HT1080 (cell line): ENCODE measurements at places on chromosomes 4 and X. TPM values are rescaled to one million over a fixed set of nuclear protein-coding genes. Genes with fewer than 3 reads are reported as not detected.

The ODAPH gene
- not detected in 2 replicates for total RNA-seq

The AFM gene
- not detected in 2 replicates for total RNA-seq

The MTTP gene
- 0.02 TPM in 1 of 2 replicates, not detected in the other for total RNA-seq

The FAM236D gene
- total RNA-seq, result not detected in 2 replicates

The KLHL4 gene
- 5.3 and 8.5 TPM in 2 replicates for total RNA-seq

The C4orf50 gene
- total RNA-seq, result not detected in 2 replicates

DNA sequence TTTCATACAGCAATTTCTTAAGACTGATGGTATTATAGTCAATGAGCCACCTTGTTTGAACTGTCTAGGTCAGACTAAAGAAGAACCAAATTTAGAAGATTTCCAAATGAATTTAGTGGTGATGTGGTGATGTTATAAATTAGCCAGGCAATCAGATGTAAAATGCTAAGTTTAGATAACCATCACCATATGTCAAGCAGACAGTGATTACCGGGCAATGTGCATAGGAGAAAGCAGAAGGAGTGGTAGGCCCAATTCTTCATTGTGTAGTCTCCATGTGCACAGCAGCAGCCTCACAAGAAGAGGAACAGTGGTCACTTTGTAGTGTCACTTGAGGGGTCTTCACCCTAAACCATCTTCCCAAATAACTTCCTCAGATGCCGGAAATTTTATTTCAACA is 198.8 kb downstream of the ANTXR2 start:
- DNase-seq, result no peak

GRCh38 chrX:41923211-41923977 is at the start of gene CASK:
Gene CASK, minus strand, starts transcription at chrX:41923554. Its CDS starts 566 bp downstream, at chrX:41922988.
- peak; percentile 85 for DNase-seq

GRCh38 chrX:18927558-18927957 is 56.4 kb downstream of the PHKA2 start:
- no peak for DNase-seq

GRCh38 chr4:85399270-85399669 is 75.7 kb upstream of the ARHGAP24 start:
- no peak for DNase-seq

DNA sequence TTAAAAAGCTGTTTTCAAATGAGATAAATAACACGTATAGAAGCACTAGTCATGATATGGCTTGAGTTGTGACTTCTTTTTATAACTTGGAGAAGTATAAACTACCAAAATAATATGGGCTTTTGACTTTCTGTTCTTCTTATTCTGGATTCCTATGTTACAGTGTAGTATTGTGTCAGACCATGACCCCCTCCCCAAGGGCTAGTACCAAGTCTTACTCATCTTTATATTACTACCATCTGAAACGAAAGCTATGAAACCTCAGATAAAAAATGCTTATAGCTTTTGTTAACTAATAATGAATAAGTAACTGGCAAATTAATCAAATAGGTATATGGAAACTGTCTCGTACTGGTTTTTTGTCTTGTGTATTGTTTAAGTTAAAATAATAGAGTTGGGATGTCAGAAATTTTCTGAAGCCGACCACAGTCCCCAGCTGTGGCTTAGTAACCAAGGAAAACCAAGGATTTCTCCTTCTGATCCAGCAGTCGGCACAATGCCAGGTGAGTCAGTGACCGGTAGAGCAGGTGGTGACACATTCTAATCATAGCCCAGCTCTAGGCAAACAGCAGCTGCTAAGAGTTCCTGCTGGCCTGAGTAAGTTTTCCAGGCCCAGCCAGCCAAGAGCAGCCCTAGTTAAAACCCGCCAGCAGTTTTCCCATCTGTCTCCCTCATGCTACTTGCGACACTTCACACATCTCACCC is 163.3 kb upstream of the PRDX4 start:
- DNase-seq, result peak; percentile 91

DNA sequence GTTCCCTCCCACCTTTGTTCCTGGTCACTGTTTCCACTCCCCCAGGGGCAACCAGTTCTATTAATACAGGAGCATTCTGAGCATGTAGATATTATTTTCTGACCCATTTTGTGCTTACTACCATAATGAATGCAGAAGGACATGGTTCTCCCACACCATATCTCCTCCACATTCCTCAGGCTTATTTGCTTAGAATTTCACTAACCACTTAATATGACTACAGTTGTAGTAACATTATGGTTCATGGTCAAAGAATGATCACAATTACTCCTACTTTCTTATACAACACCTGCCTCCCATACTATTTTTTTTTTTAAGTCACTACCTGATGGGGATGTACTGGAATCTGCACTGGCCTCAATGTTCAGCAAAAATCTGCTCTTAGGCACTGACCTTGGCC is 7.5 kb upstream of the FAM184B start:
- DNase-seq, result no peak

DNA sequence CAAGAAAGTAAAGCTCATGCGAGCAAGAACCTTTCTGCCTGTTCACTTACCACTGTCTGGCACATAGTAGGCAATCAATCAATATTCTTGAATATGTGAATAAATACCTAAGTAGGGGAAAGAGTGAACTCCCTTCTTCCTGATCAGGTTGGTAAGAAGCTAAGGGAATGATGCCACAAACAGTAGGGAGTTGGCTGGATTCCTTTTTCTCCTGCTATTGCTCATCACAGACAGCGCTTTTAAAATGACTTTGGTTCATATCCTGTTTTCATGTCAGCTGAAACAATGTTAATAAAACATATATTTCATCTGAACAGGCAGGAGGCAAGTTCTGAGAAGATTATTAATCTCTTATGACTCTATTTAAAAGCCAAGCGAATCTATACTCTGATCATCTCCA is 99.2 kb downstream of the NSUN7 start:
- DNase-seq, result peak; percentile 17

DNA sequence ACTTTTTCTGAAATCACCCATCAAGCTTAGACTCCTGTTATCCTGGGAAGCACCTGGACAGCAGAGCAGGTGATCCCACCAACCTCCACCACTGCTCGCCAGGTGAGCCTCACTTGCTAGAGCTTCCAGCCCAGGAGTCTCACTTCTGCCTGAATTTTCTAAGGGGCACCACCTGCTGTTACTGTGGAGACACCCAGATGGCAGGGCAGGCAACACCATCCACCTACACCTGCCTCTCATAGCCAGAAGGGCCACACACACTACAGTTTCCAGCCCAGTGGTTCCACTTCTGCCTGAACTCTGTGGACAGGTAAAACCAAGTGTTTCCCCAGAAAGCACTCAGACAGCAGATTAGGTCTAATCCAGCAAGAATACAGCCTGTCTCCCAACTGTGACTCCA is 262.0 kb downstream of the ARAP2 start:
- DNase-seq, result no peak

GRCh38 chr4:69753686-69754085 is 6.7 kb downstream of the SULT1B1 start:
- DNase-seq, result no peak

GRCh38 chr4:85760511-85760910 is 285.6 kb downstream of the ARHGAP24 start:
- DNase-seq, result no peak

DNA sequence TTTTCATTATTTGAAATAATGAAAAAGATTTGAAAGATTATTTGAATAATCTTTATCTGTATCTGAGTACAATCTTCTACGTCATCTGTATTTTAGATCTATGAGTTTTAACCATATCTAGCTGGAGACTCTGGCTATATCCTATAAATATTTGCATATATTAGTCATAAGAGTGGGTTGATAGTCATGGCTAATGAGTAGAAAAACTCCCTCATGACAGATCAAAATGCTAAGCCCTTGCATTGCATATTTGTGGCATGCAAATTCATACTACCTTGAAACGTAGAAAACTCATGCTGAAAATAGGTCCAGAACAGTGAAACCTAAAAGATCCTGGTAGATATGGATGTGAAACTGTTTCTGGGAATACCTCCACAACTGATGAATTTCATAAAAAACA is 291.3 kb downstream of the GALNTL6 start:
- DNase-seq, result no peak

GRCh38 chr4:64062991-64063390 is 346.3 kb downstream of the TECRL start:
- DNase-seq, result no peak

DNA sequence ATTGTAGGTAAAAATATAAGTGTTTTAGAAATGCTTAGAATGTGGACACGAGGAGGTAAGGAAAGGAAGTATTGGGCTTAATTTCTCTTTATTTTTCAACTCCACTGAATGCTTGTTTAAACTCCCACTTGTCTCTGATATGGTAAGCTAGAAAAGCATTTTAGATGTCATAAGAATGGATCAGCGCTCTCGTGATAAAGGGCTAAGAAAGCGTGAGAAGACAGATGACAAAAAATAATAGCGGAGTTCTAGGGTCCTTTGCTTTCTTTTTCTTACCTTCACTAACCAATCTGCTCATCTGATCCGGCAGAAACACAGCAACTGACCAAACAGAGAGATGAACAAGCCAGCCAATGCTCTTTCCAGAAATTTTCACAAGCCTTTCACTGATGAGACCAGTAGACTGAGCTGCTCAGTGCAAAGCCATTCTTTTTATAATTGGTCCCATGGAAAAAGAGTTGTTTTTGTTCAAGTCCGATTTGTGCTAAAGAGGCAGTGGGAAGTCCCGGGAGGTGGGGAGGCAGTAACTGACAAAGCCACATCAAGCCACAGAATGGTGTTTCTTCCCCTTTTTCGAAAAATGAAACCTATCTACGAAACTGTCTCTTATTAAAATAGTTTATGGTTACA is at the start of gene TASL:
TASL (minus strand) TSS at position 405 of the 630 bp plus-strand sequence. CDS start 17,411 bp downstream, outside the sequence.
- DNase-seq, result no peak

- DNase-seq, result peak; percentile 41
These were observed 256.4 kb upstream of the GRID2 start for GRCh38 chr4:92047209-92047875.

- no peak for DNase-seq
These were observed 2.8 kb upstream of the LIN54 start for GRCh38 chr4:83013420-83013867.

- no peak for DNase-seq
These were observed 48.0 kb downstream of the PHKA2 start for GRCh38 chrX:18935893-18936292.

GRCh38 chr4:169116270-169116901 is 106.3 kb upstream of the CBR4 start:
- DNase-seq, result peak; percentile 78

DNA sequence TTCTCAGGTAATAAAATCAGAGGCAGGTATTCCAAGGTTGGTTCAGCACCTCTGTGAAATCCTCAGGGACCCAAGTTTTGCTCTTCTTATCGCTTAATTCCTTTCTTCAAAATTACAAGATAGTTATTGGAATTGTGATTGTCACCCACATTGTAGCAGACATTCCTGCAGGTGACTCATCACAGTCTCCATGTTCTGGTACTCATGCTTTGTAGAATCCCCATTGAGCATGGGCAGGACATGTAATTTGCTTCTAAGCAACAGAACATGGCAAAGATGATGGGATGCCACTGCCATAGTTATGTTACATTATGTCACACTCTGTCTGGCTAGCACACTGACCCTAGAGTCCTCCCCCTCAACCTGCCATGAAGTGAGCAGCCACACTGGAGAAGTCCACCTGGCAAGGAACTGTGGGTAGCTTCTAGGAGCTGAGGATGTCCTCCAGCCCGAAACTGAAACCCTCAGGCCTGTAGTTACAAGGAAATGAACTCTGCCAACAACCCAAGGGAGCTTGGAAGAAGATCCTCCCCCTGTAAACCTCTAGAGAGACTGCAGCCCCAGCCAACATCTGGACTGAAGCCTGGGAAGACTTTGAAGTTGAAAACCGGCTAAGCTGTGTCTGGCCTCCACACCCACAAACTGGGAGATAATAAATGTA is 58.3 kb upstream of the GUCY1A1 start:
- peak; percentile 17 for DNase-seq
